ENCODE measurements at places on chromosomes 1 and 21.

GRCh38 chr1:205834751-205835150, 15.2 kb downstream of the PM20D1 start:
- DNase-seq = no peak

DNA sequence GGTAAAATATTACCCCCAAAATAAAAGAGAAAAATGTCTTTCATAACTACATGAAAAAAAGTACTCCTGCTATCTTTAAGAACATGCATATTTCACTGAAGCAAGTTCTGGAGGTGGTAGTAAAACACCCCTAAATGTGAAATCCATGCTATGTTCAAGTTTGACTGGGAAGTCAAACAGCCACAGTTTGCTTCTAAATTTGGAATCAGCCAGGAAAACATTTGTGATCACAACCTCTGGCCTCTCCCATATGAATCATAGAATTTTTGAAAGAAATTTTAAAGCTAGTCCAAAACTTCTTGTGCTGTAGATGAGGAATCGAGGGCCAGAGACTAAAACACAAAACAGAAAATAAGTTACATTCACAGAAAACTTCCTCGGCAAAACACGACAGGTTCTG, 6.6 kb downstream of the SORT1 start:
- no peak for DNase-seq

GRCh38 chr1:111505641-111506119, 2.2 kb upstream of the ADORA3 start:
- DNase-seq = no peak

GRCh38 chr1:46575300-46575699, 23.9 kb upstream of the KNCN start:
- no peak for DNase-seq

- DNase-seq = no peak
These were observed 27.9 kb upstream of the C1orf87 start for GRCh38 chr1:60101516-60101915.

DNA sequence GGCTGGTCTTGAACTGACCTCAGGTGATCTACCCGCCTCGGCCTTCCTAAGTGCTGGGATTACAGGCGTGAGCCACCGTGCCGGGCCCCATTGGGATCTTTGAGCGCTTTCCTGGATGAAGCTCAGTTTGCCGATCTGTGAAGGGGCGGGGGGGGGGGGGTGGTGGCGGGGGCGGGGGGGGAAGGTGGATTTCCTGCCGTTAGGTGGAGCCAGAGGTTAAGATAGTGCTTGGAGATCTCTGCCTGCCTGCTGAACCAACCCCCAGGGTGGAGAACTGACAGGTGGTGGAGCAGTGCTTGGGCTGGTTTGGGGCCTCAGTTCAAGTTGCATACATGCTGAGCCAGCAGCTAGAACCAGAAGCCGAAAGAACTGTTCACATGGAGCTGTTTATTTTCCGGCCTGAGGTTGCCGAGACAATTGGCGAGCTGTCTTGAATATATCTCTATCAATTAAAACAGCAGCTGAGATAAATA, 1.7 kb downstream of the TMCC2 start:
- DNase-seq = peak; percentile 61

DNA sequence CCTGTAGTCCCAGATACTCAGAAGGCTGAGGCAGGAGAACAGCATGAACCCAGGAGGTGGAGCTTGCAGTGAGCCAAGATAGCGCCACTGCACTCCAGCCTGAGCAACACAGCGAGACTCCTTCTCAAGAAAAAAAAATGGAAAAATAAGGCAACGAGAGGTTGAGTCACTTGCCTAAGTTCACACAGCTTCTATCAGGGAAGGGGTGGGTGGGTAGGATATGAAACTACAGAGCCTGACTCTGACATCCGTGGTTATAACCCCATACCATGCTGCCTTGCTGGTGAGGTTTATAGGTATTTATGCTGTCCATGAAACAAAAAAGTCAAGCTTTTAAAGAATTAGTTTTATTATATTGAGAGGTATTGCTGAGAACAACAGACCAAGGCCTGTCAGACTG, 61.5 kb upstream of the RAB4A start:
- no peak for DNase-seq

- DNase-seq = no peak
These were observed 855 bp downstream of the CD1D start for GRCh38 chr1:158181577-158181922.

- no peak for DNase-seq
These were observed 180.6 kb upstream of the JUN start for GRCh38 chr1:58964428-58964827.

DNA sequence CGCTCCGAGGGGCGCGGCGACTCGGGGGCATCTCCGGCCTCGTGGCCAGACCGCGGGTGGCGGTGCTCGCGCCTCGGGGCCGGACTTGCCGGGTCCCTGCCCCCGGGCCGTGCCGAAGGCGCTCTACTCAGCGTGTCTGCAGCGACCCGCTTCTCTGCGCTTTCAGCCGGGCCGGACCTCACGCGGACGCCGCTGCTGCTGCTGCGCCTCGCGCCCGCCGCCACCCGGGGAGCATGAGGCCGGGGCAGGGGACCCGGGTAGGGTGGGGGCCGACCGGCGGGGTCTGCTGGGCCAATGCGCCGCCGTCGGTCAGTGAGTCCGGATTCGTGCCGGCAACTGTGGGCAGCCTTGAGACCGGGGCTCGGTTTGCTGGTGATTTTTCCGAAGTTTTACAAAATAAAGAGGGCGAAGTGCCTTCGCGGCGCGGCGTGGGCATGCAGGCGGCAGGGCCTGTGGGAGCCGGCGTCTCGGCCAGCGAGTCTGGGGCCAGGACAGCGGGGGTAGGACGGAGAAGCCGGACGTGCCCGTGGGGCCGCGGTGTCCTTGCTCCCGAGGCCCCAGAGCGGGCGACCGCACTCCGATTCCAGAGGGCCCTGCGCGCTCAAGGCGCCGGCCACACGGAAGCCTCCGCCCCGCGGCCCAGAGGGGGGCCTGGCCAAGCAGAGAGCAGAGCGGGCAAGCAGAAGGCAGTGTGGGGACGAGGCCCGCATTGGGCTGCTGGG, 749 bp downstream of the FAM163A start:
- no peak for DNase-seq

GRCh38 chr1:176193663-176194062, 13.4 kb downstream of the COP1 start:
- no peak for DNase-seq

DNA sequence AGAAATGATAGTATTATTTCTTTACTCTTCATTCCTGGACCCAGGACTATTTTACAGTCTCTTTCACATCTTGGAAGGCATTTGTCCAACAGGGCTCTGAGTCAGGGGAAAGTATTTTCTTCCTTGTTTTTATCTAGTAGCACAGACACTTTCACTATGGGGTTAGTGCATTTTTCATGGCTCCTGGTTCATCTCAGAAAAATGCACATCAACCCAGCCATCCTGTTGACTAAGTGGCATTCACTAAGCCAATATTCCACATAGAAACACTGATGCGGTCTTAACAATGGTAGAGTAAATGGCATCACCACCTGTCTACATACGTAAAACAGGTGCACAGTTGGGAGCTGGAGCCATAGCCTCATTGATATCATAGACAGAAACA, 87.4 kb upstream of the C1orf21 start:
- DNase-seq = no peak

DNA sequence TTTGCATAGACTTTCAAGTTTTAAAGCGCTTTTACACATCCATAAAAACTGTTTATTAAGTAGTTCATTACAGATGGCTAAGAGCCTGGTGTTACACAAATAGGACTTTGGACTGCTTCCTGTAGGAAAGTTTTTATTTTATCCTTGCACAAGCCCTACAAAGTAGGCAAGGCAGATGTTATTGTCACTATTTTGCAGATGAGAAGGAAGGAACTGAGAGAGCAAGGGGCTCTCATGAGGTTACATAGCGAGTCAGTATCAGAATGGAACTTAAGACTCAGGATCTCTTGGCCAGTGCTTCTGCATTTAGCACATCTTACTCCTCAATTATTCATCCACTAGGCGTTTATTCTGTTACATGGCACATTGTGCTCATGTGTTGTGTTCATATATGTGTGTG, 2.6 kb upstream of the MAPKAPK2 start:
- no peak for DNase-seq

GRCh38 chr1:35838693-35839245, 31.0 kb downstream of the AGO4 start:
- no peak for DNase-seq

DNA sequence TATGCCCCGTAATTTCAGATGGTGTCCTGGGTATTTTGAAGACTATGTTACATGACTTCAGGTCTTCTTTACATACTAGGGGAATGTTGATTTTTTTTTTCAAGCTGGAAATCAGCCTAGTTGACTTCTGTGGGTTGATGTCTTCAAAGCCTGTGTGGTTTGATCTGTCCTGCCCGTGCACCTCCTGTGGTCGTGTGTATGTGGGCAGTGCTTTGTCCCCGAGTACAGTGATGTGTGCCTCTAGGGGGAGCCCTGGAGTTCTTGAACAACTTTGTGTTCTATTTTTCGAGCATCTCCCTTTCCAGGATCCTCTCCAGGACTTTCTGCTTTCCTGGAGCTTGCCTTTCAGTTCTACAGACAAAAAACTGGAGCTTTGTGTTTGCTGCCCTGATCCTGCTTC, 28.9 kb downstream of the OBSCN start:
- no peak for DNase-seq

DNA sequence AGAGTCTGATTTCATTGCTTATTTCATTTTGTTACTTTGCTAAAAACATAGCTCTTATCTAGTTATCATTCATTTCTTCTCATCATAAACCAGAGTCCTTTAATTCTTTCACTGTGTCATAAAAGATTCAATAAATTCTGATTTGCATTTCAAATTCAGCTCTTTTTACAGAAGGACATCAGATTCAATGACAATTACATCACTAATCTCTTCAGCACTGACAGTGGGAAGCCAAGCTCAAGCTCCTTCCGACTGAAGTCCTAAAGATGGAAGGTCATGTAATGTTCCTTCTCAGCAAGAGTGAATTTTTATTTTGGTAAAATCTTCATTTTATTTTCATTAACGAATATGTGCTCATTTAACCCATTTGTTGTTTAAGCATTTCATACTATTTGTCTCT, 530.7 kb upstream of the ADGRL2 start:
- no peak for DNase-seq

DNA sequence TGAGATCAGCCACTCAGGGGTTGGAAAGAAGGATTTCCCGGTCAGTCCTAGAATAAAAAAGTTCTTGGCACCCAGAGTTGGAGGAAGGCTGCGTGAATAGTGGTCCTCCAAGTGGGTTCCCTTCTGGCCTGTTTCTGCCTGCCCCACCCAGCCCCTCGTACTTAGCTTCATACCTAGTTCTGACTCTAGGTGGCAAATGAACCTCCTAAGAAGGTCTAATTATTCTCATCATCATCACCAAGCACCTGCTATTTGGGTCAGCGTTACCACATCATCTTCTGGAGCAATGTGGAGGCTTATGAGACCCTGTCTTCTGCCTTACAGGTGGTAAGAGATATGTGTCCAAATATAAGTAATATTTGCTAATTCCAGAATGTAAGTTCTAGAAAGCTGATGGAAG, 35.9 kb upstream of the NFASC start:
- DNase-seq = no peak

- DNase-seq = peak; percentile 26
These were observed 1.2 kb upstream of the MKNK1 start for GRCh38 chr1:46605232-46605631.

DNA sequence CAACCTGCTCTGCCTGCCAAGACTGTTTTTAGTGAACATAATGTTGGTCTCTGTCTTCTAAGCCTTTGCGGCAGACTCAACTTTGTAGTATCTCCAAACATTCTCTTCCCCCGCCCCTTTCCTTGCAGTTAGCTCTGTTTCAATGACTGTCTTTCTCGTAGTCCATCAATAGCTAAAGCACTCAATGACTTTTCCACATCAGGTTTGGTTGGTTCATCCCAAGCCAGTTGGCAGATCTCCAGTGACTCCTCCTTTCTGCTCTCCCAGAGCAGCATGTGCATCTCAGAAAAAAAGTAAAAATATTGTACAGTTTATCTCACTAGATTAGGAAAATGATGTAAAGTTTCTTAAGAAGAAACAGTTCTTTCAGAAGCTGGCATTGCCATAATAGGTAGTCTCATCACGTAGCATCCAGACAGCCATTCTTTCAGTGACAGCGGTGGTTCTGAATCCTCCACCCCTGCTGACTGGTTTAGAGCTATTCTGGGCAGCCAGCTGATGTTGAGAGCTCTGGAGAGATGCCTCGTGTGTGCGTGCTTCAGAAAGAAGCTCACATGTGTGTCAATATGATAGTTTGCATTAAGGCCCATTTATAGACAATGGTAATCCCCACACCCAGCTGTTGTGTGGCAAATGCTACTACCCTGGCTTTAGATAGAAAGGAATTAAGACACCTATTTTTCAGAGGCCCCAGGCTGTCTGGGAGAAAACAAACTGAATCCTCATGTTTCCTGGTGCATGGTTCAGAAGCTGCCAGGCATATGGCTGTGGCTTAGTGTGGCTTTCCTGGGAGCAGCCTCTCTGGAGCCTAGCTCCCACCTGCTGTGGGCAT, 53.2 kb downstream of the CNN3 start:
- no peak for DNase-seq

DNA sequence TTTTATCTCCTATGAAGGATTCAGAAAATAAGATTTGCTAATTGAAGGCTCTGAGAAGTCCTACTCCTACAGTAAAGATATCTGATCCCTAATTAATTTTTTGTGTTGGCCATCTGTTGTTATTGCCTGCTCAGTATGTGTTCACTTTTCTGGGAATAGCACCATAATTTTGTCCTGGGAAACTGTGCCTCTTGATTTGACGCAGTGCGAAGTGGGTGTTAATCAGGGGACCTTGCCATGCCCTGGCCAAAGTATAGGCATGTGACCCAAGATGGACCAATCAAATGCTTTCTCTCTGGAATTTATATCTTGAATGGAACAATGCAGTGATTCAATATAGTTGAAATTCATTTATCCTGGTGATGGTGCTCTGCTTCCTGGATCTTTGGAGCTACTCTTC, 30.4 kb upstream of the GNG12 start:
- DNase-seq = no peak

GRCh38 chr1:87530042-87530807, 201.5 kb downstream of the LMO4 start:
- DNase-seq = no peak

DNA sequence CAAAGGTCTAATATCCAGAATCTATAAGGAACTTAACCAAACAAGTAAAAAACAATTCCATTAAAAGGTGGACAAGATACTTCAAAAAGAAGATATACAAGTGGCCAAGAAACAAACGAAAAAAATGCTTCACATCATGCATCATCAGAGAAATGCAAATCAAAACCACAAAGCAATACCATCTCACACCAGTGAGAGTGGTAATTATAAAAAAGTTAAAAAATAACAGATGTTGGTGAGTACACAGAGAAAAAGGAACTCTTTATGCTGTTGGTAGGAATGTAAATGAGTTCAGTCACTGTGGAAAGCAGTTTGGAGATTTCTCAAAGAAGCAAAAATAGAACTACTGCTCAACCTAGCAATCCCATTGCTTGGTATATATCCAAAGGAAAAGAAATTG, 218.6 kb downstream of the SLC44A5 start:
- no peak for DNase-seq

DNA sequence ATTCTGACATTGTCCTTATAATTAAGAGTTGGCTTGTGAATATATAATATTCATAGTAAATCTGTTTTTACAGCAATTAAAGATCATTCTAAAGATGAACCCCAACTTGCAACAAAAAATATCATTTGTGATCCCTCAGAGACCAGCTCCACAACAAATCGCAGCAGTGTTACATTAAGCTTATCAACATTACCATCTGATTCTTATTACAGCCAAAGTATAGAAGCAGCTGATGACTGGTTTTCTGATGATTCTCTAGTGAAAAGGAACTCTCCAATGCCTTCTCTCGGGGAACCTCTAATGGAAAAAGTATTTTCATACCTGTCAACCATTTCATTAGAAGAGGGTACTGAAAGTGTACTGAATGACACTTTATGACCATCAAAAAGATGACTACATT, 45.4 kb downstream of the C1orf185 start:
- no peak for DNase-seq

Data from activated CD8-positive, alpha-beta memory T cell treated with anti-CD3 and anti-CD28 coated beads, Interleukin-2, amount 50 U/mL, for 4 hours (primary cell).